ENCODE measurements at places on chromosomes 1 and 21.

GRCh38 chr1:28058168-28058567 is 30.2 kb downstream of the EYA3 start:
- no peak for DNase-seq

GRCh38 chr1:191222206-191222605 is 744.5 kb upstream of the BRINP3 start:
- DNase-seq: no peak

- no peak for DNase-seq
Observed at GRCh38 chr1:3657578-3658230, 5.4 kb downstream of the TP73 start.

- DNase-seq: no peak
Observed at GRCh38 chr21:15006594-15007230, 58.1 kb downstream of the NRIP1 start.

GRCh38 chr1:209708297-209708696 is 3.7 kb downstream of the HSD11B1 start:
- DNase-seq: no peak

DNA sequence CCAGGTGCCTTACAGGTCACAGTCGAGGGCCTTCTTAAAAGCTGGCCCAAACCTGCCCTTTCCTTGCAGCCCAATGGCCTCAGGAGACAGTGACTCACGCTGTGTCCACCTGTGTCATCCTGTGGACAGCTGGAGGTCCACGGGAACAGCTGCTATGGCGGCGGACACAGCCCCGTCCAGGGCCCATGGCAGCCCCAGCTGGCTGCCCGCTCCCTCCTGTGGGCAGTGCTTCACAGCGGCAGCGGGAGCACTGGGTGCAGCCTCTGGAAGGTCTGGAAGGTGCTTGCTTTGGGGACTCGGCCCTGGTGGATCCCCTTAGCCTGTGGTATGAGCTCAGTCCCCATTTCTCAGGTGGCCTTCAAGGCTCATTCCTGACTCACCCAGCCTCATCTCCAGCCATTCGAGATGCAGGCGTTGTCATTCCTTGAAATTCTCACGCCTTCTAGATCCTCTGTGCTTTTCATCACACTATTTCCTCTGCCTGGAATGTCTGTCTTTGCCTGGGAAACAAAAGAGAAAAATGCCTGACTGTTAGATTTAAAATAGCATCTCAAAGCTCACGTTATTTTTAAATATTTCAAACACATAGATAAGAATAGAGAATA is 86.8 kb downstream of the KIF26B start:
- no peak for DNase-seq

DNA sequence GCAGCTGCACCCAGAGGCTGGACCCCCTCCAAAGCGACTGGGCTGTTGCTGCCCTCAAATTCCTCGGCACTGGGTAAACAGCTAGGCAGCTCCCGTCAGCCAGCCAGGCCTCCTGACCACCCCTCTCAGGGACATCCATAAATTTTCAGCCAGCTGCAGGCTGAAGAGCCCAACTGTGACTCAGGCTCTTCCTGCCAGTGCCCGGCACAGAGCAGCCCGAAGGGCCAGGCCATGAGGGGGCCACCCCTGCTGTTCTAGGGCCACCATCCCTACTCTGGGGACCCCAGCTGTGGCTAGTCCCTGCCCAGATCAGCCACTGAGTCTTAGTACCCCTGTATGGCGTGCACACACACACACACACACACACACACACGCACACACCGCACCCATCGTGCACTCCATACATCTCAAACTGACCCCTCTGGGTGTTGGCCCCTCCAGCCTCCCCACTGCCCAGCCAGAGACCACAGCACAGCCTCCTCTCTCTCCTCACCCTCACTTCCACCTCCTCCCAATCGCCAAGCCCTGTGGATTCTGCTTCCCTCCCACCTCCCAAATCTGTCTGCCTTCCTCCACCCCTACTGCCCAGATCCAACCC is 6.2 kb upstream of the LAPTM5 start:
- DNase-seq: no peak

GRCh38 chr1:93810316-93810715 is 68.7 kb downstream of the DNTTIP2 start:
- DNase-seq: no peak

DNA sequence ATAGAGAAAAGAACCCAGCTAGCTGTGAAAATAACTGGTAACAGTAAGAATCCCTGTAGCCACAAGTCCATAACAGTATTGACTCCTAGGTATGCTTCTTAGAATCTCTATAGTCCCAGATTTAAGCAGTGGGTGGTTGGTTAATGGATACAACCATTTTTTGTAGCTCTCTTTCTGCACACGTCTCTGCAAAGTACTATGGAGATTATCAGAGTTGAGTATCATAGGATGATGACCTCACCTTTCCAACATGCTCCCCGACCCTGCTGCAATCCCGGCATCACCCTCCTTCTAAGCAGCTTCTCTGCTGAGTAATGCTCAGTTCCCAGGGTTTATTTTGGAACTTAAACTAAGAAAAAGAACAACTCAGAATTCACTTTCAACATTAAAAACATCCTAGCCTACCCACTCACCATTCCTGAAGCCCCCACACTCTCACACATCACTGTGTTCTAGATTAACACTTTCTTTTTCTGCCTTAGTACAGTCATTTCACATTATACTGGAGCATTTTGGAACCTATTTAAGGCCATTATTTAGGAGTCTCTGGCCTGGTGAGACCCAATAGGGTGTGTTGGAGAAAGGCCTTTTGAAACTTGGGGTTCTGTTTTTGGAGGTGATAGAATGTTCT is 2.7 kb downstream of the MLLT11 start:
- DNase-seq: no peak

DNA sequence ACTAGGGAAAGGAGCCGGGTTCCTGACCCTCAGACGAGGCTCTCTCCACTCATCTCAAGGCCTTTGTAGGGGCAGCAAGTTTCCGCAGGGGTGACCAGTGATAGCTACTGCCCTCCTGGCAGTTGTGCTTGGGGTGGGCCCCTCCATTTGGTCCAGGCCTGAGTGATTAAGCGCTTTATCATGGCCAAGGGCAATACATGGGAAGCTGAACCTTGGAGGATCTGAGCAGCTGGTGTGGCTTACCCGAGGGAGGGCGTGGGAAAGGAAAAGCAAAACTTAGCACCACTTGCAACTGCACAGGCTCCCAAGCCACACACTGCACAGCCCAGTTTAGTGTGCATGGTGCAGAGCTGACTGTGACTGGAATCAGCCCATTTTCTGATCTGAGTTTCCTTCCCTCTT is 47.8 kb downstream of the GADD45A start:
- no peak for DNase-seq

DNA sequence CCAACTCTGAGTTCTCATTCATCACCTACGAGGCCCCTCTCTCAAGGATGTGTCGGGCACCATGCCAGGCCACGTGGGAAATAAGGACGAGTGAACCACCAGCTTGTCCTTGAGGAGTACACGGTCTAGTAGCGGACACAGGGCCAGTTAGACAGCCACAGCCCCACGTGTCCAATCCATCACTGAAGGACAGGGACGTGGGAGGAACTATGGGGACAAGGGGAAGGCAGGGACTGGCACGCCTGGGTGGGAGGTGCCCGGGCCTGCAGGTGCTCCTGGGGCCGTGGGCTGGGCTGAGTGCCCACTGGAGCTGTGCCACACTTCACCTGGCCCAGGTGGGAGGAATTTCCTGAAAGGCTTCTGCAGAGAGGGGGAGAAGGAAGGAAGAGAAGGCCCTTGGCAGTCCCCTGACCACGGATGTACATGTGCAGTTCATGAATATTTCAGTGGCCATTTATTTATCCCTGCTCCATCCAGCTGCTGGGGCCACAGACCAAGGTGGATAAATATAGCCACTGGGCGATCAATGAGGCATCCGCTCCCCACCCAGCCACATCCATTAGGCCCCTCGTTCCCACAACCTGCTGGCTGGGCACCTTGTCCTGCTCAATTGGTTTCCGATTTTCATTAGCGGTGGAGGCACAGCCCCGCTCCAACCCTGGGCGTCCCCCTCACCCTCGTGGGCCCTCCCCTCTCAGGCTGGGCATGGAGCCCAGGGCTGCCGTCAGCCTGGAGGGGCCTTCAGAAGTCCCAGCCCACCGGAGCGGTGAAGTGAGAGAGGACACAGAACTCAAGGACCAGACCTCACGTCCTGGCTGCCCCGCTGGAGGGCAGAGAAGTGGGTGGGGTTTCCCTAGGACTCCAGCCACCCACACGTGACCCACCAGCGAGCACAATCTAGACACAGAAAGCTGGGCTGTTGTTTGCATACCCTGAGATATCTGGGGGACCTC is 59.5 kb downstream of the CASZ1 start:
- no peak for DNase-seq

- DNase-seq: peak; percentile 23
Observed at GRCh38 chr1:50368179-50369007, 54.9 kb downstream of the DMRTA2 start.

DNA sequence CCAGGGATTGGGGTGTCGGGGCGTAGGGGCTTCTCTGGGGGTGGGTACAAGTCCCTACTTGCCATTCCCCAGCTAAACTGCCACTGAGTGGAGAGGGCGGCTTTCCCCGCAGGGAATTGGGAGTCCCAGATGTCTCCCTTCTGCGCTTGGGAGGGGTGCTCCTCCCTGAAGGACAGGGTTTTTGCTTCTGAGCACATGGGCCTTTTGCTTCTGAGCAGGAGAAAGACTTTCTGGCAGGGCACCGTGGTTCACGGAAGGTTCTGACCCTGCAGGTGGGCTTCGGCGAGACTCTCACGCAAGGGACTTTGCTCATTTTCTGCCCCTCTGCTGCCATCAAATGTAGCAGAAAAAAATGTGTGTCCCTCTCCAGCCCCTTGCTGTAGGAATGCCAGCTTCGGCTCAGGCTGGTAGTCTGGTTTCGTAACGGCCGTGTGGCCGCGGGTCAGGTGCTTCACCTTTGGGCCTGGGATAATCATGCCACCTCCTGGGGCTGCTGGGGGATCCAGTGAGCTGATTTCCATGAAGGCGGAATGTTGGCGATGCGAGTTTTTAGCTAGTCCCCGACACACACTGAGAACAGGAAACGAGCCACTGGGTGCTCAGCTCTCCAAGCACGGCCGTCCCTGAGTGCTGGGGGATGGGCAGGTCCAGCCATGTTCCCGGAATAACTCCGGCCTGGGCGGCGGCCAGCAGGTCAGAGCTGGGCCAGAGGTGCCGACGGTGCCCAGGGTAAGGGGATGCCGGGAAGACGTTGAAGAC is 364.0 kb downstream of the CAMTA1 start:
- no peak for DNase-seq

GRCh38 chr1:170863621-170864020 is 71.7 kb upstream of the MROH9 start:
- no peak for DNase-seq

DNA sequence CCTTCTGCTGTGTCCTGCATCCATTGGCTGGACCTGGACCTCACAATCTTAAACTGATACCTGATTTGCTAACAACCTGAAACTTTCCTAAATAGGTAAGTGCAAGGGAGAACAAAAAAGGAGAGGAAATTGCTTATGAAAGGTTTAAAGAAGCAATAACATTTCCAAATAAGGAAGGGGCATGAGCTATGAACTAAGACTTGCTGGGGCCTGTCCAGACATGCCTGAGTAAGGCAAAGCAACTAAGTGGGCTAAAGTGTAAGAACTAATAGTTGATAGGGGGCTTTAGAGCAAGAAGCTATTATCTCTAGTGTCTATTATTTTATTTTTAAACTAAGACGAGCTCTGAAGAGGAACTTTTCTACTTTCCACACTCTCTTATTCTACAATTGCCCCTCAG is 11.6 kb downstream of the JMJD4 start:
- DNase-seq: no peak

DNA sequence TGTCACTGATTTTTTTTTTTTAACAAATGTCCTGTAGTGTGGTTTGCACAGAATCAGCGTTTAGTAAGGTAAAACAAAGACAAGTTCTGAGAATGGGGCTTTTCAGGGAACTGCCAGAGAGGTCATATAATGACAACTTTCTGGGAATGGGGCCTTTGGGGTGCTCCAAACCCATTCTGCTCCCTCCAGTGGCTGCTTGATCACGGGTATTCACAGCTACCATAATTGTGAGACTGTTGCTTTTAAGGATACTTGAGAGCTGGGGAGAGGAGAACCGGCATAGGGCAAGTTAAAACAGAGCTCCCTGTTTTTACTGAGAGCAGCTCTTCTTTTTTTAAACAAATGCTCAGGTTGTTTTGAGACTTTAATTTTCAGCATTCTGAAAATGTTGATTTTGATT is 48.2 kb downstream of the CYP2J2 start:
- DNase-seq: no peak

DNA sequence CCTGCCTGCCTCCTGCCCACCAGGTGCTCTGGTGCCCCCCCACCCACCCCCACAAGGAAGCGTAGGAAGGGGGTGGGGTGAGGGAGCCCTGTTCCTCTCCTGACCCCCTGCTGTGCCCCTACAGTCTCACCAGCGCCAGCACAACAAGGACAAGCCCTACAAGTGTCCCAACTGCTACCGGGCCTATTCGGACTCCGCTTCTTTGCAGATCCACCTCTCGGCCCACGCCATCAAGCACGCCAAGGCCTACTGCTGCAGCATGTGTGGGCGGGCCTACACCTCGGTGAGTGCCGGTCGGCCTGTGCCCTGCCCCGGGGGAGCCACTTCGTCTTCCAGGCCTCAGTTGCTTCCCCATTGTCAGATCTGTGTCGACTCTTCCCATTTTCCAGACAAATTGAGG is 25.9 kb downstream of the A3GALT2 start:
- DNase-seq: no peak

DNA sequence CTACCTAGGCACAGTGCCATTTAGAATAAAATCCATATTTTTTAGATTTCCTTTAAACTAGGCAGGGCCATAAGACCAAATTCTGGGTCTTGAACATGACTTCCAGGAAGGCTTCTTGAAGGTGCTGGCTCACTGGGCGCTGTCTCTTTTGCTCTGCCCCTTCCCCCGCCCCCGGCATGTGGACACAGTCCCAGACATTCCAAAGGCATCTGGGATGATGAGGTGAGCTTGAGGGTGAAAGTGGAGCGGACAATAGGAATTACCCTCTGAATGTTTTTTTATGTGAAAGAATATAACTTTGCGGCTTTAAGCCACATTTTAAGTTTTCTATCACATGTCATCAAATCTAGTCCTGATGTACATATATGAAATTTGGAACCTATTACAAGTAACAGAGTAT is 29.4 kb downstream of the RWDD3 start:
- no peak for DNase-seq

DNA sequence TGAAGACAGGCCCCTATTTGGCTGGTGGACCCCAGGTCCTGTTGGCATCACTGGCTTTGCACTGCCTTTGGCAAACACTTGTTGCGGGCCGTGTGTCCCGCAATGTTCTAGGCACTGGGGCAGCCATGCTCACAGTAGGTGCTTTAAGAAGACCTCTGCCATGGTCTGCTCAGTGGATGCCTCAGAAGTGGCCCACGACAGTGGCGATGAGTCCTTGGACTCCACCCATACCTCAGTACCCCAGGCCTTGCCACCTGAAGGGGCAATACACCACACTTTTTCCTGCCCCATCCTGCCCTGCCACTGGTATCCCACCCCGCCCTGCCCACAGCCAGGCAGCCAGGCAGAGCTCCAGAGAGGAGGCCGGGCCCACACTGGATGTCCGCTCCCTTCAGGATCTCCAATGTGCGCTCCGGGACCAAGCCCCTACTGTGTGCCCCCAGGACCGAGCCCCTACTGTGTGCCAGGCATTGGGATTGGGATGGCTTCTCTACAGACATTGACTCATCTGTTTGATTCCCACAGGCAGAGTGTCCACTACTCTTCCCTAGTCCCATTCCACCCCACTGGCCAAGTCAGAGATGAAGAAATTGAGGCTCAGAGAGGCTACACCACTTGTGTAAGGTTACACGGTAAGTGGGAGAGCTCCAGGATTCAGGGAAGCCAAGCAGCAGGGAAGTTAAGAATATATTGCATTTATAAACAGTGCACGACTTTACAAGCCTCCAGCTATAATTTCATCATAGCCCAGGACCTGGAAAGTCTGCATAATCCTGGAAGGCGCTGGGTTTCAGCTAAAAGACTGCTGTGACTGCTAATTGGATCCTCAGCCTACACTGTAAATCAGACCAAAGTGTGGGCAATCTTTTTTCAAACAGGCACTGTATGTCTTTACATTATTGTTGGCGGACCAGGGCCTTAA is 101.6 kb downstream of the DMRTB1 start:
- DNase-seq: no peak

Data from stimulated activated CD4-positive, alpha-beta T cell treated with anti-CD3 and anti-CD28 coated beads, TNF-alpha, amount 100 ng/mL, for 24 hours (primary cell).